ENCODE measurements at places on chromosomes 1 and 21.

GRCh38 chr1:206060844-206061243 lies 7.9 kb downstream of the RHEX start:
- no peak for DNase-seq

GRCh38 chr1:32539584-32540571 lies 651 bp downstream of the ZBTB8A start:
- DNase-seq, result no peak

GRCh38 chr1:11523746-11524464 lies 45.0 kb downstream of the DISP3 start:
- no peak for DNase-seq

GRCh38 chr1:218347336-218347722 lies 2.2 kb downstream of the TGFB2 start:
- no peak for DNase-seq
